ENCODE measurements at places on chromosomes 3 and 15.

- no peak for DNase-seq
These were observed 15.2 kb downstream of the PRICKLE2 start for GRCh38 chr3:64209866-64210621.

- DNase-seq: no peak
These were observed 68.2 kb upstream of the ADAMTSL3 start for GRCh38 chr15:83585601-83586335.

- DNase-seq: no peak
These were observed 42.9 kb downstream of the PARP15 start for GRCh38 chr3:122620399-122620798.

GRCh38 chr3:190644035-190644434 lies 130.2 kb downstream of the IL1RAP start:
- no peak for DNase-seq

GRCh38 chr15:85755942-85756341 lies 38.8 kb downstream of the KLHL25 start:
- DNase-seq: no peak

DNA sequence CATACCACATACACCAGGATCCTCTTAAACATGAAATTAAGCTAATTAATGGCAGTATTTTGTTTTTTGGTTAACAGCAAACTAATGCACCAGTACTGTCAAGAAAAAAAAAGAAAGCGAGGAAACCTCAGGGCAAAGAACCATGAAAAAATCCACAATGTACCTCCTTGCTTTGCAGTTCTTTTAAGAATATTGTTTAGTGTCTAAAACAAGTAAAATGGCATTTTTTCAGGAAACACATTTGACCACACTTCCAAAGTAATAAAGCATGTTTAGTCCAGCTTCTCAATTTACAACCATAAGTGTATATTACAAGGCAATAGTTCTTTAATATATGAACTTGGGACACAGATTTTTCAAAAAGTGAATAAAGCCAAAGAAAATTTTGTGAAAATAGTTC lies 26.6 kb downstream of the AAGAB start:
- no peak for DNase-seq

DNA sequence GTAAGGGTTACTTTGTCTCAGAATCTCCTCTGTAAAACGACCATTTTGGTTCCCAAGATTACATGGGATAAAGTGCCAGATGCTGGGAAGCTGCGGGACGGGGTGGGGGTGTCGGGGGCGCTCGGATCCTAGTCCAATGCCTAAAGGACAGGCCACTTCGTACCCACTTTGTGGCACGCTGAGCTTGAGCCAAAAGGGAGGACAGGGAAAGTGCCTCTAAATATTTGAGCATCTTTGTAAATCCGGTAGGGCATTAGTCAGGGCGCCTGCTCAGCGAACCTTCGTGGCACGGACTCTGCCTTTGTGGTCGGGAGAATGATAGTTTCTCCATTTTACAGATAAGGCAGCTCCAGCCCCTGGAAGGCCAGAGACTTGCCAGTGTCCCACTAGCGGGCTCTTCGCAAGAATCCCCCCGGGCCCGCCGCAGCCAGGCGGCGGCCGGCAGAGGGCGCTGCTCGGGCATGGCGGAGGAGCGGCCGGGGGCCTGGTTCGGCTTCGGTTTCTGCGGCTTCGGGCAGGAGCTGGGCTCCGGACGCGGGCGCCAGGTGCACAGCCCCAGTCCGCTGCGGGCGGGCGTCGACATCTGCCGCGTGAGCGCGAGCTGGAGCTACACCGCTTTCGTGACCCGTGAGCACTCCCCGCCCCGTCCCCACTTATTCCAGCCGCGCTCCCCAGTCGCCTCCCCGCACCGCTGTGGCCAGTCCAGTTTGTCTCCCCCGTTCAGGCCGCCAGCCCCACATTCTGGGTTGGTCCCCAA lies 1.8 kb downstream of the RCCD1 start:
- DNase-seq: peak; percentile 92

- no peak for DNase-seq
These were observed 311.0 kb downstream of the MCTP2 start for GRCh38 chr15:94542391-94542790.

- no peak for DNase-seq
These were observed 13.5 kb upstream of the DNAH1 start for GRCh38 chr3:52302426-52303145.

GRCh38 chr3:171323938-171324536 lies 136.2 kb downstream of the TNIK start:
- DNase-seq: no peak

- no peak for DNase-seq
These were observed 169.5 kb downstream of the CADPS start for GRCh38 chr3:62705721-62706120.

- no peak for DNase-seq
These were observed 74.9 kb upstream of the ZBED2 start for GRCh38 chr3:111669926-111670630.

Data from GM19239 (cell line).